Effector memory CD4-positive, alpha-beta T cell (primary cell): ENCODE measurements at places on chromosomes 5 and 9.

GRCh38 chr5:51414516-51414915 is 31.3 kb downstream of the ISL1 start:
- no peak for DNase-seq

DNA sequence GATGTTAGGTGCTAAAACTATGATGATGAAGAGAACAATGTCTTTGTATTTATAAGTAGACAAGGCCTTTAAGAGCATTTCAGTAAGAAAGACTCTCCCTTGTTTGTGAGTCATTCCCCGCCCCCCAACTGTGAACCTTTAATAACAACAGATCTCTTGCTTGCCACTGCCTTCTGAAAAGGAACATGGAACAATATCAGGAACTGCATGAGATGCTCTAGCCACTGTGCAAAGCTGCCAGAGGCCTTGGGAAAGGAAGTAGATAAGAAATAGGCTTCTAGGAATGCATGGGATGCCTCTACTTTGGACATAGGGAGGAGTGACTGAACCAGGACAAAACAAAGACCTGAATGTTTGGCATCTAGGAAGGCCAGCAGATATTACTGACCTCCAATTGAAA is 296.1 kb upstream of the MPDZ start:
- no peak for DNase-seq

GRCh38 chr5:114363837-114364236 is 2.0 kb downstream of the KCNN2 start:
- DNase-seq = no peak

DNA sequence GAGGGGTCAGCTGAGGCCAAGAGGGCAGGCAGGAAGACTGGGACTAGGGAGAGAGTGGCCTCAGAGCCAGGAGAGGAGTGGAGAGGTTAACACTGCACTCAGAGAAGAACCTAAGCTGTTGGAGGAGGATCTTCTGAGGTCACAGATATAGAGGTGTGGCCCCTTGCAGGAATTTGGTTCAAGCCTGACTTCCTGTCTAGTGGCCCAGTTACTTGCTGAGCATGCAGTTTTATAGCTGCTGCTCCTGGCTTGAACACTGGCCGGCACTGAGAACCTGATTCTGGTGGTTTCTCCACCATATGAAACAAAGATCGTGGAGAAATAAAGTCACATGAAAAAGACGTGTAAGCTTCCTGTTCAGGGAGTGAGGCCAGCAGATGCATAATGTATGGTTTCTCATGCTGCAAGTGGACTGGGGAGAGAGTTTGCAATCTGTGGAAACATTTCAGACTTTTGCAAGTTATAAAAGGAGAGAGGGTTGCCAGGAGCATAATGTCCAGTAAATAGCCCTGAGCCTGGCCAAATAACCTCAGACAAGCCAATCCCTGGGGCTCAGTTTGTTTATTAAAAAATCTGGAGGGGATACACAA is 82.6 kb downstream of the GALNT10 start:
- DNase-seq = peak; percentile 2

GRCh38 chr5:157494178-157494832 is 34.3 kb downstream of the NIPAL4 start:
- DNase-seq = no peak

GRCh38 chr5:172556971-172557461 is 84.0 kb upstream of the NEURL1B start:
- no peak for DNase-seq

GRCh38 chr5:16776611-16777251 is 159.4 kb downstream of the MYO10 start:
- DNase-seq = no peak

GRCh38 chr5:135628771-135629563 is 50.2 kb upstream of the CXCL14 start:
- no peak for DNase-seq

- DNase-seq = no peak
These were observed 57.5 kb downstream of the COL27A1 start for GRCh38 chr9:114212826-114213225.

DNA sequence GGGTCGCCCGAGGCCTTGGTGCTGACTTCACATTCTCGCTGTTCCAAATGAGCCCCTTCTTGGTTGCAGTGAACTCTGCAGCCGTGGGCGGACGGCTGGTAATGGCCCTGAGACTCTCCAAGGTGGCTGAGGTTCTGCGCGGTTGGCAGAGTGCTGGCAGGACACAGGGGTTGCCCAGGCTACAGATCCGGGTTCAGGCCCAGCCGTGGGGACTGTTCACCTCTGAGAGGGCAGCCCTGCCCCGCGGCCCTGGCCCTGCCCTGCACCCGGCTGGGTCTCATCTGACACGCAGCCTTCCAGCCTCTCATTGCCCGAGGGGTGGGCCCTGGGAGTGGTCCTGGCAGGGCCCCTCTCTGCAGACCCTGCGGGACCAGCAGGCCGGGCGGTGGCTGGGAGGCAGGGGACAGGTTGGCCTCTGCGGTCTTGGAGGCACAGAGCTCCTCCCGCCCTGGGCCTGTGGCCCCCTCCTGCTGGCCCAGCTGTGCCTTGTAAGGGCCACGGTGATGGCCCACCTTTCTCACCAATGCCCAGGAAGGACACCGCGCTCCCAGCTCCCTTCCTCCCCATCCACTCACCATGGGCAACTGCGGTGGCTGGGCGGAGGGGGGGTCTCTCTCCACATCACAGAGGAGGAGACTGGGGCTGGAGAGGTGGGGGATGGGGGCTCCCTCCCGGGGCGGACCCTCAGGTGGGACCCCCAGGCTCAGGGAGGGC is 51.6 kb downstream of the AHRR start:
- DNase-seq = no peak

- DNase-seq = no peak
These were observed 120.5 kb downstream of the FBXL7 start for GRCh38 chr5:15620501-15620900.

DNA sequence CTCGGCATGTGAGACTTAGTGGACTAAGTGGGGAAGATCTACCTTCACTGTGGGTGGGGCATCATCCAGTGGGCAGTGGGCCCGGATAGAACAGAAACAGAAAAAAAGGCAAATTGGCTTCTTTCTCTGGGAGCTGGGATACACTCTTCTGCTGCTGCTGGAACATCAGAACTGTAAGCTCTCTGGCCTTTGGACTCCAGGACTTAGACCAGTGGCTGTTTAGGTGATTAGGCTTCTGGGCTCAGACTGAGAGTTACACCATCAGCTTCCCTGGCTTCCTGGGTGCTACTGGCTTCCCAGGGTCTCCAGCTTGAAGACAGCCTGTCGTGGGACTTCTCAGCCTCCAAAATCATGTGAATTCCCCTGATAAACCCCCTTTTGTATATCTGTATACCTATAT is 122.7 kb upstream of the SLC28A3 start:
- no peak for DNase-seq

GRCh38 chr5:136226401-136226800 is 33.4 kb upstream of the SMIM32 start:
- DNase-seq = no peak

DNA sequence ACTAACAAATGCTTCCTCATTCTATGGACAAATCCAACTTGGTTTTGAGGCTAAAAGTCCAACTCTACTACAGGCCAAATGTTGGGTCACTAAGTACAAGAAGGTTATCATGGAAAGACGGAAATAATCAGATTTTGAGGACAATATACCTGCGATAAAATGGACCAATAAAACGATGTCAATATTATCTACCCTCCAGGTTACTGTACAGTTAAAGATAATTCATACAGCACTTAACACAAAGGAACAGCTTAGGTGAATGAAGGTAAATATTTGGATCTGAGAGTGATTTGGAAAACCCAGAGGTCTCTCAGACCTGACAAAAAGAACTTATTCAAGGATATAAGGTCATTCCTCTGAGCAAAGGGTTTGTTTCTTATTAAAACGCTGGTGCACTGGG is 329.5 kb upstream of the PUM3 start:
- no peak for DNase-seq

- no peak for DNase-seq
These were observed 27.5 kb downstream of the TSPAN17 start for GRCh38 chr5:176674799-176675198.

GRCh38 chr5:1926471-1927341 is 44.0 kb upstream of the IRX4 start:
- no peak for DNase-seq

DNA sequence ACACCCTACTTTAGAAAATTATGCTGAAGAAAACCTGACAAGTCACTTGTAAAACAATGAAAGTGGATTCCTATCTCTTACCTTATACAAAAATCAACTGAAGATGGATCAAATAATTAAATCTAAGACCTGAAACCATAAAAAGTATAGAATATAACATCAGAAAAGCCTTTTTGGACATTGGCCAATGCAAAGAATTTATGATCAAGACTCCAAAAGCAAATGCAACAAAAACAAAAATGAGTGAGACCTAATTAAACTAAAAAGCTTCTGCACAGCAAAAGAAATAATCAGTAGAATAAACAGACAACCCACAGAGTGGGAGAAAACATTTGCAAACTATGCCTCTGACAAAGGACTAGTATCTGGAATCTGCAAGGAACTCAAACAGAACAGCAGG is 303.0 kb upstream of the CDH9 start:
- DNase-seq = no peak

GRCh38 chr5:173850659-173851058 is 37.5 kb upstream of the CPEB4 start:
- DNase-seq = no peak

GRCh38 chr5:11557063-11557462 is 347.2 kb downstream of the CTNND2 start:
- no peak for DNase-seq

DNA sequence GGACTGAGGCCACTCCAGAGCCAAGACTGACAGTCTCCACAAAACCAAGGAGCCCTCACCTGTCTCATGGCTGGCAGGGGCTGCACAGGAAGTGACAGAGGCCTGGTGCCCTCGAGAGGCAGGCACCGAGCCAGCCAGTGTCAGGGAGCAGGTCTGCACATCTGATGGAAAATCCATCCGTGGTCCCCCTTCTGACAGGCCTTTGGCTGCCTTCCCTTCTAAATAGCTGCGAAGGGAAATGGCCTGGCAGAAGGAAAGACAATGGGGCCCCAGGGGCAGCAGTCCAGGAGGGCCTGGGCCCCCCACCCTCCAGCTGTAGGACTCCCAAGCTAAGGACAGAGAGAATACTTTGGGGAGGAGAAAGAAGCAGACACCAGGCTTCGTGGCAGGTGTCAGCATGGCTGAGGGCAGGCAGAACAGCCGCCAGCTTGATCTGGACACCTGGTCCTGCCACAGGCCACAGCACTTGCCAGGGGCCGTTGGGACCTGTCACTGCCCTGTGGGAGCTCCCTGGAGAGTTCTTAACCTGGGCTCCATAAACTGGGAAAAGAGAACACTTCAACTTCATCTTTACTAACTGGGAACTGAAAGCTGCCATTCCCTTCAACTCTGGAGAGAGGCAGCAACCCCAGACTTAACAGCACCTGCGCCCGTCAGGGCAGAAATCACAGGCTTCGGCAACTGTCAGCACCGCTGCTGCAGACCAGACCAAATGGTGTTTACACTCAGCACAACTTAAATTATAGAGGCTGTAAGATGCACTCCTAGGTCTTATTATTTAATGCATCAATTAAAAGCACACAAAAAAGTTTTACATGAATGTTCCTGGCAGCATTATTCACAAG is 22.0 kb downstream of the ADAMTS2 start:
- DNase-seq = no peak

- DNase-seq = no peak
These were observed 172.7 kb upstream of the MEF2C start for GRCh38 chr5:89055695-89056085.

GRCh38 chr5:112929336-112930081 is 7.5 kb upstream of the REEP5 start:
- no peak for DNase-seq

GRCh38 chr9:5832538-5833529 is at the start of gene ERMP1:
TSS of gene ERMP1 (minus strand) at chr9:5833117. CDS start at chr9:5833027, 90 bp downstream.
- DNase-seq = peak; percentile 80

DNA sequence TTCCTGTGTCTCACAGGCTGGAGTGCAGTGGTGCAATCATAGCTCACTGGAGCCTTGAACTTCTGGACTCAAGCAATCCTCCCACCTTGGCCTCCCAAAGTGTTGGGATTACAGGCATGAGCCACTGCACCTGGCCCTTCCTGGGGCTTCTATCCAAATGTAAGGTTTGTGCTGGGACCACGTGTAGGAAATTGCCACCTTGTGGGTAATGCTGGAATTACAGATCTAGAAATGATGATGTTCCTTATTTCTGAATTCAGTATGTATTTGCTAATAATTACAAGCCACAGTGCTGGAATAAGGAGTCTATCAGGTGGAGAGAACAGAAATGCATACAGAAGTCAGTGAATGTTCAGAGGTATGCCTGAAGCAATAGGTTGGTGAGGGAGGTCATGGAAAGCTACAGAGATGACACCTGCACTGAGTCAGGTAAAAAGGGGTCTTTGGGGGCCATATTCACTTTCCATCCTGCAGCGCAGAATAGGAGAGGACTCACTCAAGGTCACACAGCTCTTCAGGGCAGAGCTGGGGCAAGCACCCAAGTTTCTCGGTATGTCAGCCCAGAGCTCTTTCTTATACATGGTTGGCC is 8.8 kb upstream of the IGFBPL1 start:
- no peak for DNase-seq

DNA sequence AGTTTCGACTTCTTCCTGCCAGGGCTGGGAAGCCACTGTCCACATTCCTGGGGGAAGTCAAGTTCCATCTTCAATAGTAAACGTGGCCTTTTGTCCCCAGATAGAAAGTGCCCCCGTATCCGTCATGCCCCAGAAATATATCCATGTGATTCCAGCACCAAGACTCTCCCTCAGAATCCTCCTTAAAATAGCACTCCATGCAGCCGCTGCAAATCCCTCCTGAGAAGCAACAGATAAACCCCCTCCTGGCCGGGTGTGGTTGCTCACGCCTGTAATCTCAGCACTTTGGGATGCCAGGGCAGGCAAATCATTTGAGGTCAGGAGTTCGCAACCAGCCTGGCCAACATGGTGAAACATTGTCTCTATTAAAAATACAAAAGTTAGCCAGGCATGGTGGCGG is 126.1 kb downstream of the OLFM1 start:
- DNase-seq = no peak

DNA sequence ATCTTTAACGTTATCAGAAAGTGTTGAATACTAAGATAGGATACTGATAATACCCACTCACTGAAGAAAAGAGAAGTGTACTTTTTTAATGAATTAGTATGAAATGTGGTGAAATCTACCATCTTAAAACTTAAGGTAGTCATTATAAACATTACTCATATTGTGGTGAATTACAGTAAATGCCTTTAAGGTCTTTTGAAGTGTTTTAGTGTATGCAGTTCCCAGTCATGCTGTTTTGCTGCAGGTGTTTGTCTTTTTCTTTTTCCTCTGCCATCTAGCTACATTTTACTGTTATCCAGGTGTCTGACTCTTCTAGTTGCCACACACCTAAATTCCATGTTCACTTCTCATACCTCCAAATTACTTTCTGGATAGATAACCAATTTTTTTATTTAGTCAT is 72.6 kb downstream of the ERMP1 start:
- no peak for DNase-seq

DNA sequence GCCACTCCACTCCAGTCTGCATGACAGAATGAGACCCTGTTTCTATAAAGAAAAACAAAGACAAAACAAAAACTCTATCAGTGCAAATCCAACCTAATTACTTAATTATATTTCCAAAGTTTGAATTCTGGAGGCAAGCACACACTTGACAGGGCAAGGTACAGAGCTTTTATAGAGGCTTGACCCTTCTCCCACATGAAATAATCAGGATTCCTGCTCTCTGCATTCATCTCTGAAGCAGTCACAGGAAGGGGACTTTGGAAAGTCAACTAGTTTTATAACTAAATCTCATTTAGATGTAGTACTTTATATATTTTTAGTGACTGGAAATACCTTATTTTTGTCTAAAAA is 91.9 kb upstream of the CHD1 start:
- DNase-seq = no peak

GRCh38 chr5:169956756-169957155 is 23.5 kb downstream of the INSYN2B start:
- DNase-seq = no peak

GRCh38 chr9:127531676-127532075 is 80.4 kb downstream of the LRSAM1 start:
- DNase-seq = no peak
